ENCODE measurements at places on chromosomes 6 and 20.

DNA sequence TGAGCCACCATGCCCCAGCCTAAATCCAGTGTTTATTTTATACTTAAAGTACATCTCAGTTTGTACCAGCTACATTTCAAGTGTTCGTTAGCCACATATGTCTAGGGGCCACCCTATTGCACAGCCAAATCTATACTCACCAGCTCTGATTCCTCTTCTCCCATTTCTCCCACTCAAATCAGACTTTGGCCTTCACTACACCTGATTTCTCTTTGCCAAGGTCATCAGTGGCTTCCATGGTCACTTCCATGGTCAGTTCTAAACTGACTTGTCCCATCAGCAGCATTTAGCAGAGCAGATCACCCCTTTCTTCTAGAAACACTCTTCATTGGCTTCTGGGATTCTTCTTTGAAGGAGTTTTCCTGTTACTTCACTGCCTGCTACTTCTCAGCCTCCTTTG is 14.1 kb downstream of the GHRH start:
- DNase-seq, result no peak

- no peak for DNase-seq
These were observed 1.7 kb downstream of the POPDC3 start for GRCh38 chr6:105178110-105178509.

DNA sequence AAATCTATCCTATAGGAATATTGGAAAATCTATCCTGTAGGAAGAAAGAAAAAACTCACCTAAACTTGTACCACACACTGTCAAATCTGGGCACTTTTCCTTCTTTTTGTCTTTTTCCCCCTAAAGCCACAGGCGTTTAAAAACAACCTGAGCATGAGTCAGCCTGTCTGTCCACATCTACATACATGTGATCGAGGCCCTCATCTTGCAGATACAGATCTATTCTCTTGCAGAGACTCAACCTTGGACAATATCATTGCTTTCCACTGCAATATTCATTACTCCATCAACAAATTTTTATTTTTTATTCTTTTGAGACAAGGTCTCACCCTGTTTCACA is 95.9 kb upstream of the IYD start:
- DNase-seq, result no peak

GRCh38 chr6:72742001-72742673 is 120.3 kb downstream of the KCNQ5 start:
- no peak for DNase-seq

GRCh38 chr6:33961691-33962090 is 157.9 kb upstream of the MLN start:
- DNase-seq, result no peak

DNA sequence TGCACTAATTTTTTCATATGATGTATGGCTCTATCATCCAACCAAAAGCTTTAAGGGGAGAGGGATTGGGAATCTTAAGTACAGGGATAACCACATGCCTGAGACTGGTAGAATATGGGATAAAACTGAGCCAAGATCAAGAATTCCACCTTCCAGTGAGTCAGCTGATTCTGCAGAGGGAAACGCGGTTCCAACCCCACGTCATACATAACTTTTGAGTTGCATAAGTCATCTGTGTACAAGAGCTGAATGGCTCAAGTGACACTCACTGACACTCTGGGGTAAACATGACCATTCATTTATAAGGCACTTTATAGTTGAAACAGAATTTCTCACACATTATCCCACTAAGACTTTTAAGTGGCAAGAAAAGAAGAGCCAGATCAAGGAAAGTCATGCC is 16.4 kb downstream of the TRIM27 start:
- DNase-seq, result no peak

All from hypothalamus (tissue), 51 donors.